ENCODE measurements at places on chromosomes 3 and 15.
A peak's percentile ranks its signal among the peaks of the same experiment; 100 is the strongest.

DNA sequence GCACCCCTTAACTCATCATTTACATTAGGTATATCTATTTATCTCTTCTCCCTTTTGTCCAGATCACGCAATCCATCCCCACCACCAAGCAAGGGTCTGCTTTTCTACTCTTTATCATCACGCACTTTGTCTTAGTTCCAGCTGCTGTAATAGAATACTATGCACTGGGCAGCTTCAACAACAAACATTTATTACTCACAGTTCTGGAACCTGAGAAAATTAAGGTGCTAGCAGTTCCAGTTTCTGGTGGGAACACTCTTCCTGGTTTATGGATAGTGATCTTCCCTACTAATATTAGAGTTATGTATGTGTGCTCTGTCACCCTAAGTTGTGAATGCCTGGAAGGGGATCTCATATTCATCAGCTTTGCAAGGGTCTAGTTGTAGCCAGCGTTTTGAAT lies 687.0 kb downstream of the NTRK3 start:
- DNase-seq, result no peak

GRCh38 chr3:30269751-30270445 lies 336.5 kb upstream of the TGFBR2 start:
- DNase-seq, result no peak

- no peak for DNase-seq
Observed at GRCh38 chr15:33125894-33126537, 68.5 kb downstream of the FMN1 start.

GRCh38 chr3:148531836-148532235 lies 165.9 kb upstream of the AGTR1 start:
- no peak for DNase-seq

GRCh38 chr3:119976214-119976613 lies 118.0 kb downstream of the GSK3B start:
- DNase-seq, result no peak

DNA sequence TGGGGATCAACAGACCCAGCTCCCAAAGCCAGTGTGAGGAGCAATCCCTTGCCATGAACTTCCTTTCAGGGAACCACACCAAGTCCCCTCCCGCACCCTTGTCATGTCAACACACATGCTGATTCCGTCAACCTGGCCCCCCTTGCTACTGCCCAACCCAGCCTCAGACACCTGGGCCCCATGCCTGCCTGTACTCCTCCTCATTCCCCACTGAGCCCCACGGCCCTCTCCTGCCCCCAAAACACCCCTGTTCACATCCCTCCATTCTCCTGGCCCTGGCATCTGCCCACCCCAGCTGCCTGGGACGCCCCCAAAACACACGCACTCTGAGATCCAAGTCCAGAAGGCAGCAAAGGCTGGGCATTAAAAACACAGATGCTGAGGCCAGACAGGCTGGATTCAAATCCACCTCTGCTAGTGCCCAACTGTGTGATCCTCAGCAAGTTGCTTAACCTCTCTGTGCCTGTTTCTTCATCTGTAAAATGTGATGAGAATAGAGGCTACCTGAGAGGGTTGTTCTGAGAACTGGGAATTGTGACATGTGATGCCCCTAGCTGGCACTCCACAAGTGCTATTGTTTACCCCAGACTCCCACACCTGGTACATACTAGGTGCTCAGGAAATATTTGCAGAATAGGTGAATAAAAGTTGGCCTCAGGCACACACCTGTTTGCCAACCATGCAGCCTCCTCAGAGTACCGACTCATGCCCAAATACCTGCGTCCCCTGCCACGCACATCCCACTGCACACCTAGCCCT lies 2.3 kb downstream of the PLXND1 start:
- DNase-seq, result no peak

- no peak for DNase-seq
Observed at GRCh38 chr3:107446706-107447105, 69.5 kb downstream of the CCDC54 start.

DNA sequence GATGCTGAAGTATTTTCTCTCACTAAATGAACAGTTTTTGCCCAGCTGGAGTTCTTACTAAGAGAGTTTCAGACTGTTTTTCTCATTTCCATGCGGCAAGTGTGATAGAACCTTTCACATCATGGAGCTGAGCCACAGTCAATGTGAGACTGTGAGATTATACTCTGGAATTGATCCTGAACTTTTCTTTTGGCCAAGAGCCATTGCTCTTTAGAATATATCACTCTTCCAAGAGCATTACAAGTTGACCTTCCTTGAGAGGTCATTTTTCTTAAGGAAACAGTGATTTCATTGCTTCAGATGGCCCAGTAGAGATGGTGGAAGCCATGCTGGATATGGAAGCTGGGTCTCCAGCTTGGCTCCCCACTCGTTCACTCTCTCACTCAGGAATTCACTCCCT lies 212.9 kb upstream of the UMPS start:
- no peak for DNase-seq

- DNase-seq, result no peak
Observed at GRCh38 chr3:24062916-24063315, 117.8 kb downstream of the NR1D2 start.

DNA sequence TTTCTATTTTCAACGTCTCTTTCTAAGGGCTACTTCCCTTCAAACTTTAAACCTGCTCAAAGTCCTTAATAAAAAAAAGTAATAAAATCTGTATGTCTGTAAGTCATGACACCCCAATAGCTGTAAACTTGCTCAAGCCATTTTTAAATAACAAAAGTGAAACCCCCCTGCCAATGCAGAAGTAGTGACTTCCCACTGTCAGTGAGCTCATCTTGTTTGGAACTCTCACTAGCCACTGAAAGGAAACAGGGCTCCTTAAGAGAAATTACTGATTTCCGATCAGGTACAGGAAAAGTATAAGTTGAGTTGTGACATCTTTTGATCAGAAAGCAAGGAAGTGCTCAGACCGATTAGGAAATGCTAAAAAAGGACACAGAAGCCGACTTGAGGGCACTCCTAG lies 27.6 kb upstream of the GPR171 start:
- DNase-seq, result peak; percentile 70
